ENCODE measurements at places on chromosomes 16 and 17.

- DNase-seq: no peak
Observed at GRCh38 chr16:84569382-84569987, 48.4 kb downstream of the COTL1 start.

GRCh38 chr17:81553616-81554181, 1.5 kb upstream of the FAAP100 start:
- DNase-seq: peak; percentile 90

DNA sequence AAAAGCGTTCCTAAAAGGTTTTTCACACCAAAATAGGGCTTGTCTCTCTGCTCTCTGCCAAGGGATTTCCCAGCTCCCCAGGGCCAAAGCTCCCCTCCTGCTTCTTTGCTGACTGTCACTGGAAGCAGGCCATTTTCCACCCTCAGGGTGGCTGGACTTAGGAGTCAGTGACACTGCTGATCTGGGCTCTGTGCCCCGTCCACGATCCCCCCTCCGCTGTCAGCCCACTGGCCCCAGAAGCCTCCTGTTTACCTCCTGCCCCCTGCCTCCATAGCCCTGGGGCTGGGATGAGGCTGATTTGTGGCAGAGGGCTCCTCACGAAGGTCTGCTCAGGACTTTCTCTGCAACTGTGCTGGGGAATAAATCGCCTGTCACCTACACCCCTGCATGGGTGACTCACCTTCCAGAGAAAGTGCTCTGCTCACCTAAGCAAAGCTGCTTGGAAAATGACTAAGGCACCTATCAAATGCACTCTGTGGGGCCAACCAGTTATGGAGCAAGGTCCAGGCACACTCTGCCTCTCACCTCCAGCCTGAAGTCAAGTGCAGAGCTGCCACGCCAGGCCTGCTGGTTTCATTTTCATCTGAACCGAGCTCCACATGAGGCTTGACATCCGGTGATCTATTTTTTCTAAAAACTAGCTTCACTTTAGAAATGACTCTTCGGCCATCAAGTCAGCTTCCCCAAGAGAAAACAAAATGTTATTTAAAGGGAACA, 4.9 kb downstream of the MAP3K14 start:
- DNase-seq: peak; percentile 59

GRCh38 chr17:521561-522325, 169.1 kb upstream of the RPH3AL start:
- peak; percentile 35 for DNase-seq

DNA sequence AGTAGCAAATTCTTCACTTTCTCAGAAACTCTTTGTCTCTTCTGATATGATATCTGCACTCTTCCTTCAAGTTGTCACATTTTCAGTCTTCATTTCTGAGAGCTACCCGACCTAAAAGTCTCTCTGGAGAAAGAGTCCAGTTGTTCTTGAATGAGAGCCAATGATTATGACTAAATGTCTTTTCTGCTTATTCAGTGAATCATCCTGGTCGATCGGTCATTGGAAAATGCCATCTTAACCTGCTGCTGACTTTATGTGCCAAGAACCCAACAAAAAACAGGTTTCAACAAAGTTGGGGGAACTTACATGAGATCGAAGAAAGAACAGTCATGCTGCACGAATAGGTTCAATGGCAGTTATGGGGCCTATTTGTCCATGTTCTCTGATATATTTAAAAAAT, 15.9 kb downstream of the SOX9 start:
- peak; percentile 57 for DNase-seq

GRCh38 chr17:30345527-30346075, 11.7 kb upstream of the TMIGD1 start:
- DNase-seq: no peak

DNA sequence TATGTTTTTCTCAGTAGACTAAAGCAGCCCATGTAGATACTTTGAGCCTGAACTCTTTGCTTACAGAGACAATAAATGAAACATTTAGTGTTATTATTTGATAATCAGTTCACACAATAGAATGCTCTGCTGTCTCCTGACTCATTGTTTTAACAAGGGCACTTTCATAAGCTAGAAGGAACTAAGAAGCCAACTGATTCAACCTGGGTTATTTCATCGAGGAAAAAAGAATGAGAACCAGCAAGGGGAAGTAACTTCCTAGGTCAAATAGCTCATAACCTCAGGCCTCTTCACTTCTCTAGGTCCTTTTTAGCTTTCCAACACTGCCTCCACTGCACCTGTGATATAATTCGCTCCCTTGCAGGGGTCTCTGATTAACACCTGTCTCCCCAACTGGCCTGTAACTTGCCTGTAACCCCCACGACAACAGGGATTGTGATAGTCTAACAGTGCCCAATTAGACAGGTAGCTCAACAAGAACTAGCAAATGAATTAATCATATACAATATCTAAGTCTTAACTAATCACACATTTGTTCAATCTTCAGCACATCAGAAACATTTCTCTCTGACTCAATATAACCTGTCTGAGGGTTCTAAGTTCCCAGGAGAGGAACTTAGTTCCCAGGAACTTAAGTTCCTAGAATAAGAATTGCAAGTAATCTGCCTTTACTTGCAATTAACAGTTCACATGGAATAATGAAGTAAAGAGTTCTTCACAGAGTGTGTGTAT, 34.8 kb downstream of the RFFL start:
- DNase-seq: no peak

GRCh38 chr16:89442990-89443726, 47.2 kb downstream of the ANKRD11 start:
- DNase-seq: peak; percentile 78

GRCh38 chr17:72667096-72668063, 425.1 kb downstream of the SLC39A11 start:
- DNase-seq: no peak

DNA sequence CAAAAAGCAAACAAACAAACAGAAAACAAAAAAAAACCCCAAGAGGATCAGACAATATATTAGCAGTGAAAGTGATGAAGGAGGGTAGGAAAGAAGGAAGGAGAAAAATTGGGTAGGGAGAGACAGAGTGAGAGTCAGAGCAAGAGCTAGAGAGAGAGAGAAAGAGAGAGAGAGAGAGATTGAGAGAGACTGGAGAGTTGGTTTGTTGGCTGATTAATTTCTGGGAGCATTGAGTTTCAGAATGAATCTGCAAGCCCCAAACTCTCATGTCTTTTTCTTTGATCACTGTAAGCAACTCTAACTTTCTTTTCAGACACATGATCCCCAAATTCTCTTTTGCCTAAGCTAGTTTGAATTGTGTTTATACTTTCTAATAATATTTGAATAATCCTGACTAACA, 388.1 kb downstream of the SHISA9 start:
- DNase-seq: no peak

- DNase-seq: no peak
Observed at GRCh38 chr16:25563700-25564099, 128.1 kb upstream of the HS3ST4 start.
